ENCODE measurements at places on chromosomes 7 and 10.

- DNase-seq, result no peak
These were observed 28.1 kb upstream of the CDH23 start for GRCh38 chr10:71368643-71369042.

GRCh38 chr10:89648074-89648473 lies 3.0 kb upstream of the PANK1 start:
- DNase-seq, result no peak

DNA sequence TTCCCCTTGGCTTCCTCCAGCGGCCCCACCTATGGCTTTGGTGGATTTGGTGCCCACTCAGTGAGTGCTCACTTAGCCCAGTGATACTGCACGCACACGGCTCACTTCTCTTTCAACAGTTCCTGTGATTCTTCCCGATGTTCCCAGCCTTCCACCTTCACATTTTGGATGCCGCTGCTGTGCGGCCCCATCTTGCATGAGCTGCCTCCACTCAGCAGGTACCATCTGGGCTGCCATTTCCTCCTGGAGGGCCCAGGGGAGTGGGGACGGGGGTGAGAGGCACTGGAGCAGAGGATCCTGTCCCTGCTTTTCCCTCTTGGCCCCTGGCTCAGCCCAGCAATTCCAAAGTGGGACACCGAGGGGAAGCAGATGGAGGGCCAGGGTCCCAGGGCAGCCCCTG lies 323.3 kb upstream of the ZNF32 start:
- DNase-seq, result no peak

- DNase-seq, result no peak
These were observed 54.9 kb downstream of the ITIH5 start for GRCh38 chr10:7611909-7612308.

- DNase-seq, result no peak
These were observed 88.6 kb downstream of the GPAM start for GRCh38 chr10:112094984-112095383.

GRCh38 chr7:130277763-130278643 lies 11.3 kb downstream of the CPA2 start:
- DNase-seq, result no peak

- DNase-seq, result no peak
These were observed 59.3 kb upstream of the TRIM8 start for GRCh38 chr10:102585026-102585425.

- DNase-seq, result no peak
These were observed 20.3 kb upstream of the PFKP start for GRCh38 chr10:3046981-3047547.

DNA sequence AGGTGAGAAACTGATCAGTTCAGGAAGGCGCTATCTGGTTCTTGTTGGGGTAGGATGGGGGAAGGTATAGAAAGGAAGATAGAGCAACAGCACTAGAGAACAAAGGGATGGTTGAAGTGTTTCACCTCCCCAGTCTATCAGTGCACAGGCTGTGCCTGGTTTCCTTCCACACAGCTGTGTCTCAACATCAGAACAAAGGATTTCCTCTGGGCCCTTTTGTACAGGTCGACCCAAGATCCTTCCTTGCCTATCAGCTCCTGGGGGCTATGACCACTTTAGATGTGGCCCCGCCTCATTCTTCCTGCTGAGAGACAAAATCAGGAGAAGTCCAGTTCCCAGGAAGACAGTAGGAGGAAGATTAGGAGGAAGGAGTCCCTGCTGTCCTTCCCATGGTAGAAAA lies 65.6 kb downstream of the NAMPT start:
- no peak for DNase-seq

DNA sequence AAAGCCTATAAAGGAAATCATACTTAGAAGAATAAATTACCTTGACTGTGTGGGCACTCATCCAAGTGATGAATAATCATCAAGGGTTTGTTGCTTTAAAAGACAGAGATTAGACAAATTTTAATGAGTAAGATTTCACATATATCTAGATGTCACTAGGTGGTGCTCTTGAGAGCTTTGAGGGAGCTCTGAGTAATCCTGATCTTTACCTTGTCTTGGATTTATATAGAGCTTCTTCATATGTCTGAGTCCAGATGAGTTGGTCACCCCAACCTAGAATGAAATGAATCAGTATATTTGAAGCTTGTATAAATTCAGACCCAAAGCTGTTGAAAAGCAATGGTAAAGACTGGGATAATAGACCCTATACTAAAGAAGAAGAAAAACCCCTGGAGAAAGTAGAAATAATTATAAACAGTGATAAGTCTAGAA lies 3.7 kb downstream of the AGR2 start:
- DNase-seq, result no peak

DNA sequence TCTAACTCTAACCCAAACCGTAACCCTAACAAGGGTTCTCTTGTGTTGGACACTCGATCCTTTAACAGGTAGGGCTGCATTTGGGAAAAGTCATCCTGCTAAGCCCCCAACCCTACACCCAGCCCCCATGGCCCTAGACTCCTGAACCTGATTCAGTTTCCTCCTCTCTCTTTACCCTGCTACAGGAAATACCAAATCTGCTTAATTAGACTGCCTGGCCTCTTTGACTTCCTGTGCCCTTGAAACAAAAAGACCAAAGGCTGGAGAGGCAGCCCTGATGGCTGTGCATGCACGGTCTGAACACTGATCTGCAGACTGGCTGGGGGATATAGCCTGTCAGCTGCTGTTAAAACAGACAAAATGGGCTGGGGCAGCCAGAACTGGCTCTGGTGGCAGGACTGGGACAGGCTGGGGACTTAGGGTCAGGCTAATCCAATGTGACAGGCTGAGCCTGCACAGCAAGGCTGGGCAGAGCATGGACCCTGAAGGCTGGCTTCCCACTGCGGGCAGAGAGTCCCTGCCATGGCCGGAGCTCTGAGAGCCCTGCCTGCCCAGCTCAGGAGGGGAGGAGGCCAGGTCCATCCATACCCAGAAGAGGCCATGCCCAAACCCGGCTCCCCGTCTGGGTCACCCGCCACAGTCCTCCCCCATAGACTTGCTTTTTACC lies 51.0 kb upstream of the MSMB start:
- no peak for DNase-seq

DNA sequence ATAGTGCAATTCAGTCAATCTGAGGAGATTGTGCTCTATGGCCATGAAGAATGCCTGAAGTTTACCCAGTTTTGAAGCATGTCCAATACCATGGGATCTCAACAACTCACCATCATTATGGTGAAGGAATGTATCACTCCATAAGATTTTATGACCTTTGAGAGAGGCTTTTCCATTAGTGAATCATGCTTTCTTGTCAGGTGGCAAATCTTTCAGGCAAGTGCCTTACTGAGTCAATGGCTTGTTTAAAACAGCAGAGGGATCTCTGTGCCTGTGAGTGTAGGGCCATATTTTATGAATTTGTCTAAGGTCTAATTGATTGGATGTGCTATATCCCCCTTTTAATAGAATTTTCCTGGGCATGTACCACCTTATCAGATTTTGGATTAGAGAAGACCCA lies 131.5 kb downstream of the CCDC7 start:
- DNase-seq, result no peak

DNA sequence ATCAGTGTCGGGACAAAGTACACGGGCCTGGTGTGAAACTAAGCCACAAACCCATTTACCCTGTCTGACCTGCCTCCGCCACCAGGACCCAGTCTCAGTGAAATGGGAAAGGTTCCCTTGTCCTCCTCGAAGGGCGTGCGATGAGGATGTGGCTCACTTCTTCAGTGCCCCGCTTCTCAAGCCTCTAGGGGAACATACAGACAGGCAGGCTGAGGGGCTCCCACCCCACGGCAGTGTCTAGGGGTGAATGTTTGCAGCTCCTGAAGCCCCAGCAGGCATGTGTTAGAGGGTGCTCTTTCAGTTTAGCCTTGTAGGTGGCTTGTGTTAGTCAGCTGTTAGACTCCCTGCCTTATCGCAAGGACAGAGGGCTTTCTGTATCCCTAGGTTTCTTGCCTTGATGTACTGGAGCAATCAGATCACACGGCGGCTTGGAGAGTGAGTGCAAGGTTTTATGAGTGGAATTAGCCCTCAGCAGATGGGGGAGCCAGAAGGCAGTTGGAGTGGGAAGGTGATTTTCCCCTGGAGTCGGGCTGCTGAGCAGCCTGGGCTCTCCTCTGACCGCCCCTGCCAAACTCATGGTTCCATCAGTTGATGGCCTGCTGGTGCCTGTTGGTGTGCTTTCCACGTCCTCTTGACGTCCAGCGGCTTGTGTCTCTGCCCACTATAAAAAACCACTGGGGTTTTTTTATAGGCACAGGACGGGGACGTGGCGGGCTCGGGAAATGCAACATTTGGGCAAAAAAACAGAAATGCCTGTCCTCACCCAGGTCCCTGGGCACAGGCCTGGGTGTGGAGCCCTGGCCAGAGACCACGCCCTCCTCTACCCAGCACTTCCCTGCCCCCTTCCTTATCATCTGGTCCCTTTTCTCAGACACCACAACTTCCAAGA lies 759 bp downstream of the NUDT1 start:
- no peak for DNase-seq

DNA sequence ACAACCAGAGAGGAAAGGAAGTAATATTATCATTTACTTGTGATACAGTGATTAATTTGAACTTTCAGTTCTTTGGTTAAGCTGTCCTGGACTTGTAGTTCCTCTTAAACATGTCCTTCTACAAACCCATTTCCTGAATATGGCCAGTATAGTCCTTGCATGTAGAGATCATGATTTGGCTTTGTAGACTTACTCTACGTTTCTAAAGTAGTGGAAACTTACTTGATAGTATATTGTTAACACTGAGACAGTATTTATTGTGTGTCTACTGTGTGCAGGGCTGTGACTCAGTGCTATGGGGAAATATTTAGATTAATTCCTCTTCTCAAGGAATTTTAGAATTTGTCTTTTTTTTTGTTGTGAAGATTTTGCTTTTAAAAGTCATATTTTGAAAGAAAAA lies 109.5 kb downstream of the NRF1 start:
- no peak for DNase-seq

Data from activated naive CD4-positive, alpha-beta T cell (primary cell).